Panc1 (cell line): ENCODE measurements at places on chromosomes 11 and 22. TPM values are rescaled to one million over a fixed set of nuclear protein-coding genes. Genes with fewer than 3 reads are reported as not detected.

Gene SLC5A12
- total RNA-seq: not detected

Gene APIP
- 42.6 TPM for total RNA-seq

Gene MLC1
- not detected for total RNA-seq

Gene OR5B17
- total RNA-seq: not detected

Gene ST13
- 200 TPM for total RNA-seq

DNA sequence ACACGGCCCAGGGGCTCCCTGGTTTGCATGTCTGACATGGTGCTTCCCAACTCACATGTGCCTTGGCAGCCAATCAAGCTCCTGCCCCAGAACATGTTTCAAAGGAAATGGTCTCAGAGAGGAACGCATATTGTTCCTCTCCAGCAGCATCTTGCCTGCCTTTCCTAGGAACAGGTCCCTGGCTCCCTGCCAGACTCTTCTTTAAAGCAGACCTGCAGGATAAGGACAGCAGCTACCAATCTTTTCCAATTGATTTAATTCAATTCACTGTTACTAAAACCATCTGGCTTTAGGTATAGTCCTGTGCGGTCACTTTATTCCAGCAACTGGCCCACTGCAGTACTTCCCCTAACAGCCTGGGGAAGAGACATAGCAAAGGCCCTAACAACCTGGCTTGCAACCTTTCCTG lies 79.9 kb downstream of the AMBRA1 start:
- no peak for DNase-seq
- no peak overlapping the region for H3K4me3 ChIP-seq
- H3K36me3 ChIP-seq: no peaks in the 10 kb centered on the region
- no peak overlapping the region for H3K27ac ChIP-seq
- no peaks in the 10 kb centered on the region for H3K27me3 ChIP-seq
- H3K4me1 ChIP-seq: 0 out of 2 replicates have a peak, but pooled peaks cover 3% of the 10 kb centered on the region

DNA sequence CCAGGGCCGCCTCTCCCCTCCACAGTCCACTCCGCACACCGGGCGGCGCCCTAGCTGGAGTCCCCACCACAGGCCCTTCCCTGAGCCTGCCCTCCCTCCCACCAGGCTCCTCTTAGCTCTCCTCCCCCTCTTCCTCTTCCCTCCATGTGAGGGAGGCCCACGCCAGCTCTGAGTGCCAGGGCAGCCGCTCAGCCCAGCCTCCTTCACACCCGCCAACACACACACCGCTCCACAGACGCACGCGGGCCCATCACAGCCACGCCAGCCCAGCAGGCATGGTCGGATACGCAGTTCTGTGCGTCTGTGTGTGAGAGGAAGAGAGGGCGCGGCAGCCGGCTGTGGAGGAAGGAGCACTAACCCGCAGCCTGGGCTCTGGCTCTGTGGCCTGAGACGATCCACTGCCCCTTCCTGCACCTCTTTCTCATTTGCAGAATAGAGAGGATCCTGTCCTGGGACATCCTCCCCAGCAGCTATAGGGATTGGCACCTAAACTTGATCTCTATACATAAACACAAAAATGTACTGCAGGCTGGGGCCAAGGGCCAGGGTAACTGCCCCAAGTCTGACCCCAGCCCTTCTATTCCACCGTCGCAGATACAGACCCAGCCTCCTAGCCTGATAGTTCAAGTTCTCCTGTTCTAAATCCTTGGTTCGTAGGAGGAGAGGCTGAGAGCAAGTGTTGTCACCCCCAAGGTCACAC lies 3.5 kb downstream of the CHRM4 start:
- H3K36me3 ChIP-seq: no peaks in the 10 kb centered on the region
- H3K4me3 ChIP-seq: no peak overlapping the region
- H3K27ac ChIP-seq: no peak overlapping the region
- peaks cover 3% of the 10 kb centered on the region; the same call in 1 of the 2 replicates for H3K27me3 ChIP-seq

DNA sequence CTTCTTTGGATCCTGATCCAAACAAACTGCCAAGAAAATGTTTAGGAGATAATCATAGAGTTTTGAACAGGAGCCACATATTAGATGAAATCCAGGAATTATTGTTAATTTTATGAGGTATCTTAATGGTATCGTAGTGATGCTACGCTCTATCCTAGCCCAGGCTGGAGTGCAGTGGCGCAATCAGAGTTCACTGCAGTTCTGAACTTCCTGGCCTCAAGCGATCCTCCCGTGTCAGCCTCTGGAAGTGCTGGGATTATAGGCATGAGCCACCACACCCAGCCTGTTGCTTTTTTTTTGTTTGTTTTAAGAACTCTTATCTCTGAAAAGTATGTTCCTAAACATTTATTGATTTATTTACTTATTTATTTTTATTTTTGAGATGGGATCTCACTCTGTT lies 2.4 kb downstream of the GSTT4 start:
- no peak for DNase-seq
- no peaks in the 10 kb centered on the region for H3K4me1 ChIP-seq
- no peak overlapping the region for H3K4me3 ChIP-seq
- H3K27ac ChIP-seq: no peak overlapping the region

DNA sequence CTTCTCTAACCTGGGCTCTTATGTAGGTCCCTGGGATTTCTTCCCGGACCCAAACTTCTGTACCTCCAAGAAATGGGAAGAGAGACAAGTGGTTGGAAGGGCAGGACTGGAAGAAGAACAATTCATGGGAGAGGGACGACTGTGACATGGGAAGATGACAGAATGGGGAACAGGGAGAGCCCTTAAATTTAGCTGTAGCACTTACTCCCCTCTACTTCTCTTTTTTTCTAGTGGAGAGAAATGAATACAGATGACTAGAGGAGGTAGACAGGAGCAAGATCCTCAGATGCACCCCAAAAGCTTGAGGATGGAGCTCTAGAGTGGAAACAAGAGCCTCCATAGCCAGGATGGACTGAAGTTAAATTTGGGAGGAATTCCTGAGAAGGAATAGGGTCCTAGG lies 2.3 kb downstream of the RHOG start:
- peak overlapping the region; percentile 5; the same call in 1 of the 2 replicates for H3K27ac ChIP-seq
- H3K4me3 ChIP-seq: no peak overlapping the region
- no peak for DNase-seq
- 0 out of 2 replicates have a peak, but pooled peaks cover 2% of the 10 kb centered on the region for H3K36me3 ChIP-seq

- no peak for DNase-seq
- no peaks in the 10 kb centered on the region for H3K27me3 ChIP-seq
- no peak overlapping the region for H3K27ac ChIP-seq
- no peaks in the 10 kb centered on the region for H3K4me1 ChIP-seq
Observed at GRCh38 chr22:24090581-24090980, 79.5 kb downstream of the CABIN1 start.

DNA sequence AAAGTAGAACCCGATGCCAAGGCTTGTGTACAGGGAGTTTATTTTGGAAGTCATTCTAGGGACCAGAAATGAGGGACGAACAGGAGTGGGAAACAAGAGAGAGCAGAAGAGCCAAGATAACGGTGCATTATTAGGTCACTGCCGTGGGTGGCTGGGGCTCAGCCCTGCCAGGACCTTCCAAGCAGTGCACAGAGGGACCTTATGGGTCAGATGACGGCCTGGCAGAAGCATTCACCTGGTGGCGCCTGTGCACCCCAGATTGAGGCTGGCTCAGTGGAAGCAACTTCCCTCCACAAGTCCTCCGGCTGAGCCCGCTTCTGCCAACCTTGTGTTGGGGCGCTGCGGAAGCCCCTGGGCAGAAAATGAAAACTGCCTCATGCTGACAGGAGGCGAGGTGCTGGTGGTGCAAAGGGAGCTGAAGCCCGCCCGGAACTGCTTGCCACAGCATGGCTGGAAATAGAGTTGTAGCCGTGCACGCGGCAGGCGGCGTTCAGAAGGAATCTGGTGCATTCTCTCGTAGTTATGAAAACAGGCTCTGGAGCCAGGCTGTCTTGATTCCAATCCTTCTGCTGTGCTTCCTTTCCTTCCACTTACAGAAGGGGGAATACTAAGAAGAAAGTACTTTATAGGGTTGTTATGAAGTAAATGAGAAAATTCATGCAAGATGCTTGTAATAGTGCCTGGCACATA lies 22.2 kb upstream of the TP53I11 start:
- no peak overlapping the region for H3K4me3 ChIP-seq
- H3K36me3 ChIP-seq: no peaks in the 10 kb centered on the region
- no peak for DNase-seq
- no peak overlapping the region for H3K27ac ChIP-seq

GRCh38 chr11:73028611-73029010 lies 113.5 kb downstream of the FCHSD2 start:
- no peak overlapping the region for H3K4me3 ChIP-seq
- no peak for DNase-seq
- H3K27me3 ChIP-seq: no peaks in the 10 kb centered on the region

DNA sequence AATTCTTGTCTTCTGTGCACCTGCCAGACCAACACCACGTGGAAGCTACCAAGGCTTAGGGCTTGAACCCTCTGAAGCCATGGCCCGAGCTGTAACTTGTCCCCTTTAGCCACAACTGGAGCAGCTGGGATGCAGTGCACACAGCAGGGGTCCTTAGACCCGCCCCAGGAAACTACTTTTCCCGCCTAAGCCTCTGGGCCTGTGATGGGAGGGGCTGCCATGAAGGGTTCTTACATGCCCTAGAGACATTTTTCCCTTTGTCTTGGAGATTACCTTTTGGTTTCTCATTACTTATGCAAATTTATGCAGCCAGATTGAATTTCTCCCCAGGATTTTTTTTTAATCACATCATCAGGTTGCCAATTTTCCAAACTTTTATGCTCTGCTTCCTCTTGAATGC lies 9.7 kb downstream of the PATE3 start:
- no peak for DNase-seq
- no peak overlapping the region for H3K27ac ChIP-seq
- no peaks in the 10 kb centered on the region for H3K4me1 ChIP-seq
- no peak overlapping the region for H3K4me3 ChIP-seq
- H3K27me3 ChIP-seq: no peaks in the 10 kb centered on the region

- peaks cover 2% of the 10 kb centered on the region; the same call in 1 of the 2 replicates for H3K36me3 ChIP-seq
- DNase-seq: peak; percentile 10
- no peaks in the 10 kb centered on the region for H3K27me3 ChIP-seq
- H3K27ac ChIP-seq: no peak overlapping the region
- no peak overlapping the region for H3K4me3 ChIP-seq
- H3K4me1 ChIP-seq: no peaks in the 10 kb centered on the region
Observed at GRCh38 chr11:46489656-46490560, 98.3 kb upstream of the CHRM4 start.

- H3K27me3 ChIP-seq: no peaks in the 10 kb centered on the region
- no peak for DNase-seq
- no peak overlapping the region for H3K4me3 ChIP-seq
- H3K27ac ChIP-seq: no peak overlapping the region
Observed at GRCh38 chr11:106496677-106497076, 419.2 kb downstream of the AASDHPPT start.

GRCh38 chr22:36160499-36160942 lies at the start of gene APOL3:
Gene APOL3 (minus strand): TSS chr22:36160755. CDS start chr22:36149055, 11,700 bp downstream.
- peaks cover 9% of the 10 kb centered on the region for H3K4me1 ChIP-seq
- no peaks in the 10 kb centered on the region; the same call in 1 of the 2 replicates for H3K27me3 ChIP-seq
- H3K36me3 ChIP-seq: no peaks in the 10 kb centered on the region
- H3K4me3 ChIP-seq: no peak within 1 kb of the TSS

- no peak overlapping the region for H3K27ac ChIP-seq
- H3K27me3 ChIP-seq: no peaks in the 10 kb centered on the region; the same call in 1 of the 2 replicates
- no peak for DNase-seq
- no peak overlapping the region for H3K4me3 ChIP-seq
Observed at GRCh38 chr11:76162336-76163288, 43.7 kb downstream of the WNT11 start.

DNA sequence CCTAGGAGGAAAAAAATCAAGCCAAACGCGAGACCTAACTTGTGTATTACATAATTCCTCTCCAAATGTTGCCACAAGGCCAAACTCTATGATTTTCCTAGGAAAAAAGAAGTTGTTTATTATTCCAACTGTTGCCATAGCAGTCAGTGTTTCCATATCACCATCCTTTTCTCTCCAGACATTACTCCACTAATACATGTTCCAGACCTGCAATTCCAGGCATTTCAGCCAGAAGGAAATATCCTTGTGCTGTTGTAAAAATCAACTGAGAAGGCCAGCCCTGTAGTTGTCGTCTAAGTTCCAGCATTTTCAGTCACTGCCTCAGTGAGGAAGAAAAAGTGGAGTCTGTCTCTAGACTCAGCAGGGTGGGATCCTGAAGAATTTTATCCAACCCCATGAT lies 33.1 kb upstream of the PAMR1 start:
- no peaks in the 10 kb centered on the region for H3K4me1 ChIP-seq
- H3K36me3 ChIP-seq: no peaks in the 10 kb centered on the region
- peaks cover 38% of the 10 kb centered on the region for H3K27me3 ChIP-seq

DNA sequence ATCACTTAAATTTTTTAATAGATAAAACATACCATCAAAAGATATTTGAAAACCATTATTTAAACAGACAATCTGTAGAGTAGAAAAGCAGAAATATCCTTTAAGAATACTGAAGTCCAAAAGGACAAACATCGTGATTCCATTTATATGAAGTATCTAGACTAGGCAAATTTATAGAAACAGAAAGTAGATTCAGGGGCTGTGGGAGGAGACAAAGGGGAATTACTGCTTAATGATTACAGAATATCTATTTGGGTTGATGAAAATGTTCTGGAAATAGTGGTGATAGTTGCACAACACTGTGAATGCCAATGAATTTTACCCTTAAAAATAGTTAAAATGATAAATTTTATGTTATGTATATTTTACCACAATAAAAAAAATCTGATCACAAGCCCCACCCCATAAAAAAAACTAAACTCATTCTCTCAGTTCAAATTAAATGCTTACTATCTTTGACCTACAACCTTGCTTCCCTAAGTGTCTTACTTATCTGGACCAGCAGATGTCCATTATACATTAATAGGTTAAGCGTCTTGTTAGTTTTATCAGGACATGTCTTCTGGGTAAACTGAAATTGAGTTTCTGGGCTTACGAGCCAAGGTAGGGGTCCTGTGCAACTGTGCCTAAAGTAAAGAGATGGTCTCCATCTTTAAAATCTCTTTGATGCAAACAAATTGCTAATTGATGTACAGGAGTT lies 86.3 kb downstream of the FCHSD2 start:
- H3K27me3 ChIP-seq: no peaks in the 10 kb centered on the region
- no peaks in the 10 kb centered on the region for H3K4me1 ChIP-seq
- no peak overlapping the region for H3K4me3 ChIP-seq
- H3K27ac ChIP-seq: no peak overlapping the region

DNA sequence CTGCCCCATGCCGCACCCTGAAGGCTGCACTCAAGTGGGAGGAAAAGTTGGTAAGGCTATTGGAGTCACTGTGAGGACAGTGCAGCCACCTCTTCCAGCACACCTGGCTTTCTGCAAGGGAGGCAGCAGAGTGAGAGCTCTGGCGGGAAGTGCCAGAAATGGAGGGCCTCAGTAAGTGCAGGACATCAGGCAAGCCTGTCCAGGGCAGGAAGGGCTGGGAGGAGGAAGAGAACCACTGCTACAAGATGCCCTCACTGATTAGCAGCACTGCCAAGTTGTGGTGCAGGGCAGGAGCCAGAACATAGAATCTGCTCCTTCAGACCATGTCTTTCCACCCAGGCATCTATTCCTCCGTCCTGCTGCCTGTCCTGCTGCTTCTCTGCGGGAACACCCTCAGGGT lies 61.2 kb upstream of the CLTCL1 start:
- H3K4me3 ChIP-seq: no peak overlapping the region
- H3K36me3 ChIP-seq: no peaks in the 10 kb centered on the region; the same call in 1 of the 2 replicates
- H3K27ac ChIP-seq: no peak overlapping the region
- DNase-seq: no peak
- H3K27me3 ChIP-seq: no peaks in the 10 kb centered on the region

- no peaks in the 10 kb centered on the region for H3K36me3 ChIP-seq
- no peak overlapping the region for H3K27ac ChIP-seq
- peak; percentile 39 for DNase-seq
- H3K4me1 ChIP-seq: 0 out of 2 replicates have a peak, but pooled peaks cover 9% of the 10 kb centered on the region
Observed at GRCh38 chr11:96012086-96012824, 88.3 kb upstream of the MTMR2 start.

GRCh38 chr11:19392847-19393518 lies 152.2 kb upstream of the E2F8 start:
- H3K27ac ChIP-seq: no peak overlapping the region
- H3K4me1 ChIP-seq: no peaks in the 10 kb centered on the region
- DNase-seq: no peak
- peaks cover 10% of the 10 kb centered on the region for H3K27me3 ChIP-seq
